ENCODE measurements at places on chromosomes 3 and 15. TPM values are rescaled to one million over a fixed set of nuclear protein-coding genes. Genes with fewer than 3 reads are reported as not detected.

The KPNA4 gene
- total RNA-seq = 40.0 TPM

DNA sequence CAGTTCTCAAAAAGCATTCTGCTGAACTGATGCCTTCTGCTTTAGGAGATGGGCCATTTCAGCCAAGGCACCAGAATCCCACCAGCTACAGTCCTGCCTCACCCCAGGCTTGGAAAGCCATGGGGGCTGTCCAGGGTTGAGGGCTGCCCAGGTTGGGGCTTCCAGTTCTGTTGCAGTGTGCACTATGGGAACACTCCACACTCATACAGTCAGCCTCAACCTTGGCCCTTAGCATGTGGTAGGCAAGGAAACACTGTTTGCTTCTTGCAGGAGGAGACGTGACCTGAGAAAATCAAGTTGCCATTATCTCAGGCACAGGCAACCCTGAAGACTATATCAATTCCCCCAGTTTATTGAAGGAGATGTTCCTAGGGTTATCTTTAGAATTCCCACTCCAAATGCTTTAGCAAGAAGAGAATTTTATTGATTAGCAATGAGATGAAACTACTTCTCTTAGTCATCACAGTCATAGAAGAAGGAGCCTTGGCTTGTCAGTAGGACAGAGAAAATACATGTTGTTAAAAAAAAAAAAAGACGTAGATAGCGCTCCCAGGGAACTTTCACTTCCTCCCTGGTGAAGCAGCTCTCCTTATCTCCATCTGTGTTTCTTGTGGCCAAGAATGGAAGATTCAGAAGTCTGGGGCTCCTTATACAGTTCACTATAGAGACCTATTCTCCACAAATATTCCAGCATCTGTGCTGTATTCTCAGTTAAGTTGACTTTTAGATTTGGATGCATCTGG is 38.3 kb upstream of the IL12A start:
- DNase-seq = no peak

- no peak for DNase-seq
Observed at GRCh38 chr3:139463466-139463865, 12.8 kb downstream of the RBP2 start.

The NLGN1 gene
- 10.6 TPM for total RNA-seq

DNA sequence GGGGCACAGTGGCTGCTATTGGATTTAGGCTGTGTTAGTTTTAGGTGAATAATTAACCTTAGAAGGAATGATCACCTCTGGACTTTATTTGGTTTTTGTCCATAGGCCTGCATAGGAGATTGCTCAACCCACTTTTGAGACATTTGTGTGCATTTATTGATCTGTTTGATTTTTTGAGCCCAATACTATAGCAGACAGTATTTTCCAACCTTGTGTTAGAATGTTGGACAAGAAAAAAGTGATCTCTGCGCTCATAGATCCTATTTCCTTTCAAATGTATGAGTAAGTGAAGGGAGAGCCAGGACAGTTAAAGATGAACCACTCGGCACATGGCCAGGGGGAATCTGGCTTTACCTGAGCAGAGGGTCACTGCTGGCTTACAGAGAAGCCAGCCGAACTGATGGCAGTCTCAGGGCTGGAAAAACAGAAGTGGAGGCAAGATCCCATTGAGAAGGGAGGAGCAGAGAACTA is 8.8 kb upstream of the TOPBP1 start:
- DNase-seq = no peak

GRCh38 chr3:197398286-197398878 is 100.0 kb upstream of the DLG1 start:
- no peak for DNase-seq

The ATP13A4 gene
- total RNA-seq = not detected

DNA sequence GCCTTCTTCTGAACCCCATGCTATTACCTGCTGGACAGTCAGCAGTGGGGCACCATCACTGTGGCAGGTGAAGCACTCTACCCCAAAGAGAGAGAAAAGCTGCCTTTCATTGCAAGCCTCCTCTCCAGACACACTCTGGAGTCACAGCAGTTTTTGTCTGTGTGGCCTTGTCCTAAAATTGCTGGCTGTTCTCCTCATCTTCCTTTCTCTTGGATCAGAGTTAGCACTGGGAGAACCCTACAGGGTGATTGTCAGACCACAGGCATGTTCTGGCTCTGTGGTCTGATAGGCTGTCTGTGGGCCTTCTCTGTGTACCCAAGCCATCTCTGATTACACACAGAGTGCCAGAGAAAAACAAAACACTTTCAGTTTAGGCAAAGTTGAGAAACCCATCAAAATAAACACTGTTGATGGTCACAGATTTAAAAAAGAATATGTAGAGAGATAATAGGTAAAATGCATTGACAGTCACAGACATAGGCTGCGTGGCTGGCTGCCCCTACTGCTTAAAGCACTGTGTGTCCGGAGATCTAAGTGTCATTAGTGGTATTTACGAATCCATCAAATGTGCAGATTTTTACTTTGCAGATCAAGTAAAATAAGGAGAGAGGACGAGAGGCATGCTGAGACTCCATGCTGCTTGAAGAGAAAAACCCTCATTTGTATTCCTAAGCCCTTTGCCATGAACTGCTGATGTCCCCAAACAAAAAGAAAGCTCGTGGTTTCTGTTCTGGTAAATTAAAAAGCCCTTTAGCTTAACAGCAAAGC is 689.9 kb downstream of the TUSC7 start:
- no peak for DNase-seq

The ZPLD1 gene
- total RNA-seq = not detected

- DNase-seq = no peak
Observed at GRCh38 chr3:117958027-117958426, 1076.6 kb downstream of the IGSF11 start.

The SI gene
- not detected for total RNA-seq

DNA sequence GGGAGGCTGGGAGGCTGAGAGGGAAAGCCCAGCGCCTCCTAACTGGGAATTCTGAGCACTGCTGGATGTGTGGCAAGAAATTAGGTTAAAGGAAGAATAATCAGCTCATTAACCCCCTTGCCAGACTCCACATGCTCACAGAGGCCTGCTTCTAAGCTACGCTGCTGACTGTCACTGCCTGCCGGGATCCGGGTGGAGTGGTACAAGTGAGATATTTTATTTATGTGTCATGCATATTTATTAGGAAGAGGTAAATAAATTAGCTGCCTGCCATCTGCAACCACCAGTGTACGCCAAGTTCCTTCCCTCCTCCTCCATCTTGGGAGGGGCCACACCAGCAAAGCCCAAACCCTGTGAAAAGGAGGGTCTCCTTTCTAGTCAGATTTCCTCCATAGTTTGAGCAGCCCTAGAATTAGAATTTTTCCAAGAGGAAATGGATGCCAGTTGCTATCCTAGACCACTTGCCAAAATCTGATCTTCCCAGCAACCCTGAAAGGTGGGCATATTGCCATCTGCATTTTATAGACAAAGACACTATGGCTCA is 43.5 kb upstream of the GRIP2 start:
- DNase-seq = peak; percentile 64

DNA sequence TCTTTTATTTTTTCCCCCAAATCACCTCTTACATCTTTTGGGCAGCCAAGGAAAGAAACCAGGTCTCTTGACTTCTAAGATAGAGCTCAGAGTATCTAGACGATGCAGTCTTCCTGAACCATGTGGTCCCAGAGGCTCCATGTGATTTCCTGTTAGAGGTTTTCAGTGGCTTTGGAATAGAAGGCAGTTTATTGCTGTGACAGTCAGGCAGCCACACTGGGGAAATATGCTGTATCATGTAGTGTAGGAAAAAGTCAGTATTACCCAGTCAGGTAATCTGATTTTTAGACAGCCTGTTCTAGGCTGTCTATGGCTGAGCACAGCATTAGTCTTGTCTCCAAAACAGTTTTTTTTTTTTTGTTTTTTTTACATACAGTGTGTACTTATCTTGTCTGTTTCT is 294.3 kb downstream of the THSD4 start:
- DNase-seq = peak; percentile 12

The VGLL3 gene
- 13.9 TPM for total RNA-seq

DNA sequence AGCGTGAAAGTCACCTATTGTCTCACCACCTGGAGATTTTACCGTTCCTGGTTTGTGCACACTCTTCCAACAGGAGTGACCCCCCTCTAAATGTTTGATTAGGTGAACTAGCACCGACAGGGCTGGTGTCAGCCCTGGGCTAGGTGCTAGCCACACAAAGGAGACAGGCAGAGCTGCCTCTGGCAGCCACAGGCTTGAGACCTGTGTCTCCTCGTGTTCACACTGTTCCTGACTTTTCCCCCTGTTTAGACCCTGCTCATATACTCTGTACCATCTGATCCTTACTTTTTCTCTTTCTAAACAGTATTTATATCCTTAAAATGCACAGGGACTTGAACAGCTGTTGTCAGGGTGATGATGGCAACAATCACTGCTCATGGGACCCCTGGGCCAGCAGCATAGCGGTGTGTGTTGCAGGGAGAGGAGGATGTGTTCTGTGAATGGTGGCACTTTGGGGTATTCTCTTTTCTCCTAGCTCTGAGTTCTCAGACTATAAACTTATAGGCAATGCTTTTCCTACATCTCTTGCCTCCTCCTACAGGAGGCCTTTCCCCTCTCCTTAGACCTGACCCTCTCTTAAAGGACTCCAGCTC is 5.5 kb downstream of the CD80 start:
- no peak for DNase-seq

The IL12A gene
- total RNA-seq = 0.25 TPM

The RBP2 gene
- total RNA-seq = not detected

The MGLL gene
- 11.9 TPM for total RNA-seq

All from M059J (cell line).